ENCODE measurements at places on chromosomes 12 and 14.

DNA sequence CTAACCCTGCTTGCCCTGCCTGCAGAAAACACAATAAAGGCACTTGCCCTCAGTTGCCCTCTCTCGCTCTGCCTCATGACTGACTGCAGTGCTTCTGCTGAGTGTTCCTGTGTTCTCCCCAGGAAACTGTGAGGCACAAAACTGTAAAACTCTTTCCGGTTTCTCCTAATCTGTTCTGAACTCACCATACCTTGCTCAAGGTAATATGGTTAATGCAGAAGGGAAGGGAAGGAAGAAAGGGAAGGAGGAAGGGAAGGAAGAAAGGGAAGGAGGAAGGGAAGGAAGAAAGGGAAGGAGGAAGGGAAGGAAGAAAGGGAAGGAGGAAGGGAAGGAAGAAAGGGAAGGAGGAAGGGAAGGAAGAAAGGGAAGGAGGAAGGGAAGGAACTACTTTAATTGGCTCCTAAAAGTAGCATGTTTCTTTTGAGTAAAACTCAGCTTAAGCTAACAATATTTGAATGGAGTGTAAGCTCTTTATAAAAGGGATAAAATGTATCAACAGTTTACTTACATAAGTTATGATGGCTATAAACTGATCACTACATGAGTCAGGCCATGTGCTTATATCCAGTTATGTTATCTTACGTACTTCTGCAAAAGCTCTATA is 334.0 kb upstream of the CLEC14A start:
- DNase-seq, result no peak

GRCh38 chr12:82019533-82019932 is 260.4 kb upstream of the PPFIA2 start:
- DNase-seq, result peak; percentile 3

DNA sequence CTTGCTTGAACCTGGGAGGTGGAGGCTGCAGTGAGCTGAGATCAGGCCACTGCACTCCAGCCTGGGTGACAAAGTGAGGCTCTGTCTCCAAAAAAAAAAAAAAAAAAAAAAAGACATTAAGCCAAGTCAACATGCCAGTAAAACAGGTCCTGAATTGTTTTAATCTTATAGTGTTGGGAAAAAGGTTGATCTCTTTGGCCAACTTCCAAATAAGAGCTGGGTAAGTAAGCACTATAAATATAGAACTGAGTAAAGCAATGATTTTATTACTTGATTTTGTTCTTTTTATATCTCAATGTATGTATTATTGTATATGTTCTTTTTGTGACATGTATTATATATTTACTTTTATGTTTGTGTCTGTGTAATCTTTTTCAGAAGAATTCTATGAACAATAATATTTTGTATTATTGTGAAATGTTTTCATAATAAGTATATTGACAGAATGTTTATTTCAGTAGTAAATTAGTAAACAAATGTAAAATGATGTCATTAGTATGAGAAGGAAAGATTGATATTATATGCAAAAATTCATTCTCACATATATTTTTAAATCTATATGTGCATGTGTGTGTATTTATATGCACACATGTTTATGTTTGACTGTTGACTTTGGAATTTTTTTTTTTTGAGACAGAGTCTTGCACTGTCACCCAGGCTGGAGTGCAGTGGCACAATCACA is 9.6 kb upstream of the AKAP6 start:
- DNase-seq, result no peak

- DNase-seq, result no peak
Measured at GRCh38 chr14:79631276-79631675, 580.0 kb downstream of the DIO2 start.

GRCh38 chr12:69328426-69328825 is 19.8 kb upstream of the LYZ start:
- no peak for DNase-seq

- DNase-seq, result no peak
Measured at GRCh38 chr12:81416571-81416970, 338.7 kb downstream of the ACSS3 start.

- DNase-seq, result no peak
Measured at GRCh38 chr14:95577067-95577800, 42.4 kb downstream of the GLRX5 start.

DNA sequence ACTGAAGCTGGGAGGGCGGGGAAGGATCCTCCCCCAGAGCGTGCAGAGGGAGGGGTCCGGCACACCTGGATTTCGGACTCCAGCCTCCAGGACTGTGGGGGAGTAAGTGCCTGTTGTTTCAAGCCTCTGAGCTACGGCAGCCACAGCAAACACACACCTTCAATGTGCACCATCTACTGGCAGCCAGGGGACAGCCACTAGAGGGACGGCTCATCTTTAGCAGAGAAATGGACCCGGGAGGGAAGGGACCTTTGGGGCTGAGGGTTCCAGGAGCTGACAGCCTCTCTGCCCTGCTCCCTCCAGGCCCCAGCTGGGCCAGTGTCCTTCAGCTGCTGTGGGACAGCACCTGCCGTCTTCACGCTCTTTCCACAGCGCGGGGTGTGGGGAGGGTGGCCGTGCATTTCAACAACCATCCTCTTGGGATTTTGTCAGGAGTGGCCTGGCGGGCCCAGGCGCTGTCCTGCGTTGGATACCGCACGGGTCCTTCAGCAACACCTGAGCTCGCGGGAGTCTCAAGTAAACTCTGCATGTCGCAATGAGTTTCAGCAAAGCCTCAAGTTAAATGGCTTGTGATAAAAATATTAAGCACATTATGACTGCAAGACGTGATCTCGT is 209.2 kb upstream of the C14orf180 start:
- DNase-seq, result no peak

Data from suppressor macrophage (primary cell).